Caco-2 (cell line): ENCODE measurements at places on chromosomes 5 and 9.

GRCh38 chr9:107170801-107171200, 112.3 kb upstream of the RAD23B start:
- DNase-seq = no peak

DNA sequence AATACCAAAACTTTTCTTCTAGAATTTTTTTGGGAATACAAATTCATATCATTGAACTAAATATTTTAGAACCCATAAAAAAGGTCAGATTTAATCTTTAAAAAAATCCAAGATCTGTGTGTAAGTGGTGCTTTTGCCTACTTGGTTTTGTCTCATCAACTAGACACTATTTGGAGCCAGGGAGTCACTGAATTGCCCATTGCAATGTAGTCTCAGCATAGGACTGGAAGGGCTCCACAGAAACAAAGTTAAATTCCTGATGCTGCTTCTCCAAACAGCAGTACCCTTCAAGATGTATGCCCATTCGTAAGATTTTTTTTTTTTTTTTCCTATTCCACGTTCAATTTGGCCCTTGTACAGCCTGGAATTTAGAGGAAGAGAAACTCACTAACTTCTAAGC, 208.0 kb upstream of the MPDZ start:
- no peak for DNase-seq

- no peak for DNase-seq
Measured at GRCh38 chr9:14021871-14022525, 291.9 kb downstream of the NFIB start.

GRCh38 chr5:56759521-56760216, 55.7 kb upstream of the MAP3K1 start:
- no peak for DNase-seq

DNA sequence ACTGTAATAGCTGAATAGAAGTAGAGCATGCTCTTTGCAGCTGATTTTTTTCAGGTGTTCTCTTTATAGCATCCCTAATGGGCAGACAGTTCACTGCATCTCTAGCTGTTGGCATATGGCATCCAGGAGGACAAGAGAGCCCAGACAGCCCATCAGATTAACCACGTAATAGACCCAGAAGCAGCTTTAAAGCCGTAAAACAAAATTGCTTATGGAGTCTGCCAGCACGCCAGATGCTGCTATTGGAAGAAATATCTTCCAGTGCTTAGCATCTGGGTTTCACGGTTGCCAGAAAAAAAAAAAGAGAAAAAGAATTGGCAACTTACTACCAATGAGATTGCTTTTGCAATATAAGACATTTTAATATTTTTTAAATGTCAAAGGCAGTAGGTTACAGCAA, 869.4 kb upstream of the NUDT12 start:
- no peak for DNase-seq

DNA sequence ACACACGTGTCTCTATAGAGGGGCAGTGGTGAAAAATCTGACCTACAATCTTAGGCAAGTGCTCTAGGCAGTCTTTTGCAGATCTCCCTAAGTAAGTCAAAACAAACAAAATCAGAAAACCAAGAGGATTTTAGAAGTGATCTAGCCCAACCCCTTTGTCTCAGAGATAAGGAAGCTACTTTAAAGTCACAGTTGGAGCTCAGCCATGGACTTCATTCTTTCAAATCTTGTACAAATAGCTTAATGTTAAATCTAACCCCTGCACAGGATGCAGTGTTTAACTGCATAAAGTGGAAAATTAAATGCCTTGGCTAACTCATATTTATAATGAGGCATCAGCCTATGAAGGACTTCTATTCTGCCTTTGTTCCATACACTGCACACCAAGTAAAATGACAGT, 135.1 kb upstream of the RFX3 start:
- no peak for DNase-seq

GRCh38 chr5:4199049-4199841, 603.6 kb downstream of the IRX1 start:
- DNase-seq = no peak

GRCh38 chr9:127586096-127586495, 26.0 kb upstream of the STXBP1 start:
- no peak for DNase-seq

- peak; percentile 65 for DNase-seq
Measured at GRCh38 chr5:135341016-135341666, 57.9 kb downstream of the MACROH2A1 start.

DNA sequence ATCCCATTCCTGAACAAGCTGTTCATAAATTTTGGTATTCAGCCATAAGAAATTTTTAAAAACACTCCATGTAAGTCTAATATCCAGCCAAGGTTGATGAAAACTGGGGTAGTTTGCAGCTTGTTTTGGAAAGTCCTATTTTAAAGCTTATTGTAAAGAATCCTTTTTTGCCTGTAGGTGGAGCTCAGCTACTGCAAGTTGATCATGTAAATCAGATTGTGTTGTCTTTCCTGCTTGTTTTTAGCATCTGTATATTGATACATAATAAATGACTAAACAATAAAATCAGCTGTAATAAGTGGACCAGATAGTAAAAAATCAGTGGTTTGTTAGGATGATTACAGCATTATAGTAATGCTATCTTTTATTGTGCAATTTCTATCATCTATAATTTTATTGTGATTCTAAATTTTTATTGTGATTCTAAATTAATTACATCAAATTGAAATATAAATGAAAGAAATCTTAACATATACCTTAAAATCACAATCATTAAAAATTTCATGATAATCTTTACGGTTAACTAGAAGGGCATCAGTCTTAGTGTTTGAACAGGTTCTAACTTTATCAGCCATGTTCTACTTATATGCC, 42.4 kb downstream of the CWC27 start:
- DNase-seq = peak; percentile 32

GRCh38 chr5:61344187-61344944, 12.3 kb downstream of the ZSWIM6 start:
- DNase-seq = no peak

DNA sequence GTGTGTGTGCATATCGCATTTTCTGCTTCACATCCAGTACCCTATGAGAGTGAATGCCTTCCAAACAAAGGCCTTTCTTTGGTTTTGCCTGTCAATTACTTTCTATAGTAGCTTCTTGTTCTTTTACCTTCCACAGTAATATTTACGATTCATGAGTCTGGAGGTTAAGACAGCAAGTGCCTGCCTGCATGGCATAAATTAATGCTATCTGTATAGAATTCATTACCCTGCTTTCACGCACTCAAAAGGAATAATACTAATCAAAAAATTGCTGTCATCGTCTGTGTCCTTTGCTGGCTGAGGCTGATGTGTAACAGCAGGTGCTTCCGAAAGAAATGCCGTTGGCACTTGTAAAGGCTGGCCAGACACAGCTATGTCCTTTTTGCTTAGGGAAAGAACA, 1304.4 kb upstream of the CDH6 start:
- DNase-seq = no peak

- DNase-seq = no peak
Measured at GRCh38 chr5:112923148-112923917, 1.3 kb upstream of the REEP5 start.

DNA sequence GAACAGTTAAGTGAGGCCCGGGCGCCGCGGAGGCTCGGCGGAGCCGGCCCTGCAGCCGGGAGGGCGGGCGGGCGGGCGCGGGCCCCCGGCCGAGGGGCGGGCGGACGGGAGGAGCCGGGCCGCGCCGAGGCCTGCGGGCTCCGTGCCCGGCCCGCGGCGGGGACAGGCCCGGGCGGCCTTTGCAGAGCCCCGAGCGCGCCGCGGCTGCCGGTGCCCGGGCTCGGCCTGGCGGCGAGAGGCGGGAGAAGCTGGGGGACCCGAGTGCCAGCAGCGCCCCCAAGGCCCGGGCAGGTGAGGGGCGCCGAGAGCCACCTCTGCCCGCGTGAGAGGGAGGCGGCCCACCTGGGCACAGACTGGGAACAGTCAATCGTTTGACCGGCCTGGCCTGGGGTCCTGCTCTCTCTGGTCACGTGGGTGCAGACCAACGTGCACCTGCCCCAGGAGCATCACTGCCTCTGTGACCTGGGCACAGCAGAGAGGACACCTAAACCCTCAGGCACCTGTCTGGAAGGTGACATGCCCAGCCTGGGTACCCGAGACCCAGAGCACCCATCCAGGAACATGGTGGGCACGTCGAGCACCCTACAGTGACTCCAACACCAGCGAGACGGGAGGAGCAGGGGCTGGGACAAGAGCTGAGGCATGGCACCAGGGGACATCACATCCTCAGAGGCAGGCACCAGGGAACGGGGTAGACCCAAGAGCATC, 531 bp downstream of the MVB12B start:
- peak; percentile 33 for DNase-seq

- no peak for DNase-seq
Measured at GRCh38 chr5:39137391-39137790, 63.2 kb upstream of the RICTOR start.

- no peak for DNase-seq
Measured at GRCh38 chr9:136300866-136301265, 3.0 kb downstream of the CCDC187 start.

DNA sequence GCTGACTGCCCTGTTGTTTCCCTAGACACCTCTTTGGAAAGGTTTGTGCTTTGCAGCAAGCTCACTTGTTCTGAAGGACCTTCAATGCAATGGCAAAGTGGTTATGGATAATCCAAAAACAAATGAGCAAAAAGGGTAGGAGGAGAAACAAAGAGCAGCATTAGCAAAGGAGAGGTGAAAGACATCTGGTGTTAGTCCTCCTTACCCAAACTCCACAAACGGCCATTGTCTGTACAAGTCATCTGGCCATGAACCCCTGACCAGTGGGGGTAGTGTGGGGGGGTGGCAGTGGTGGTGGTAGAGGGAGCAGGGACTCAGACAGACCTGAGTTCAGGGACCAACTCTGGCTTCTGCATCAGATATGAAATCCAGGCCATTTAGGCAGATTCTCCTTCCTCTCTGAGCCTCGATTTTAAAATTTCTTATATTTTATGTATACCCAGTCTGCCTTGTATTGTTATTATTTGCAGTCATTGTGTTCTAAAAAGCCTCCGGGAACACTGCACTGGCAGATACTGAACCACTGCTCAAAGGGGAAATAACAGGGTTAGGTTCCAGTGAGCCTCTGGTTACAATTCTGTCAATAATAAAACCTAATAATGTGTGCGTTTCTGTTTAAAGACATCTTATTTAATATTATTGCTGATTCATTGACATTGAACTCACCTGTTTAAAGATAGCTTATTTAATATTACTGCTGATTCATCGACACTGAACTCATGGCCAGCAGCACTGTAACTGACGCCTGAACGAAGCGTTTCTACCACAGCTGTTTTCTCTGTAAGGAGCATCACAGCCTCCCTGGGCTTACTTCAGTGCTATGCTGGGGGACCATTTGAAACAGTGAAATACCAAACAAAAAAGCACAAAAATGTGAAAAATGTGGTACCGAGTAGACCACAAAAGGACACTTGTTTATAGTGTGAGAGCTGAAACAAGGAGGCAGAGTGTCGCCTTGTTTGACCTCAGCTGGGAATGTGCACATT, 156.0 kb downstream of the SEC61B start:
- DNase-seq = no peak

- DNase-seq = no peak
Measured at GRCh38 chr5:102875721-102876123, 120.6 kb downstream of the PAM start.

DNA sequence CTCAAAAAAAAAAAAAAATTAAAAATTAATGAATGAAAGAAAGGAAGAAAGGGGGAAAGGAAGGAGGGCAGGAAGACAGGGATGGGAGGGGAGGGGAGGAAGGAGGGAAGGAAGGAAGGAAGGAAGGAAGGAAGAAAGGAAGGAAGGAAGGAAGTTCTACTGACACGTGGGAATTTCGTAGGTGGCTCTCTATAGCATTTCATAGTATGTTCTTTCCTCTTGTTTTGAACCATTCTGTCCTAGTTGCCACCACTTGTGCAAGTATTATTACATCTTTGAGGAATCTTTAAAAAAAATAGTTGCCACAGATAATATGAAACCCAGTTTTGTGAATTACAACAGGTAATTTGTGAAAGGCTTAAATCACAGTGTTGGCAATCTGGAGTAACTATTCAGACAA, 253.8 kb downstream of the BNC2 start:
- no peak for DNase-seq

GRCh38 chr9:5442400-5443011, 4.8 kb upstream of the PLGRKT start:
- peak; percentile 42 for DNase-seq

- no peak for DNase-seq
Measured at GRCh38 chr9:94677929-94678328, 38.6 kb upstream of the FBP1 start.

- DNase-seq = no peak
Measured at GRCh38 chr9:115601434-115601833, 483.5 kb upstream of the TNC start.

DNA sequence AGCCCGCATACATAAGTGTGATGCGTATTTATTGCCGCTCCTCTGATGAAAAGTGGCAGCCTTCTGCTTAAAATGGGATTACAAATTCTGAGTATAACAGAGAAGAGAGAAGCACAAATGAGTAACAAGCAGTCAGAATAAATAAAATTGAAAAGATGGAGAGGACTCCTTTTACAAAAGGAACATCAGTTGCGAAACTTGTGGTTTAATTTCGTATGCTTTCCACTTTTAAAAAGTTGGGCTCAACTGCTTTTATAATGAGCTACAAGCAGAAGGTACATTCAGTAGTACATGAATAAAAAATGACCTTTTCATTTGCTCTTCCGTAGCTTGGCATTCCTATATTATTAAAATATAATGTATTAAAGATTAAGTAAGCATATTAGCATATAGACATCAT, 320.0 kb downstream of the FBXL17 start:
- no peak for DNase-seq

- peak; percentile 89 for DNase-seq
Measured at GRCh38 chr9:126915281-126915816, 767 bp downstream of the RALGPS1 start.

DNA sequence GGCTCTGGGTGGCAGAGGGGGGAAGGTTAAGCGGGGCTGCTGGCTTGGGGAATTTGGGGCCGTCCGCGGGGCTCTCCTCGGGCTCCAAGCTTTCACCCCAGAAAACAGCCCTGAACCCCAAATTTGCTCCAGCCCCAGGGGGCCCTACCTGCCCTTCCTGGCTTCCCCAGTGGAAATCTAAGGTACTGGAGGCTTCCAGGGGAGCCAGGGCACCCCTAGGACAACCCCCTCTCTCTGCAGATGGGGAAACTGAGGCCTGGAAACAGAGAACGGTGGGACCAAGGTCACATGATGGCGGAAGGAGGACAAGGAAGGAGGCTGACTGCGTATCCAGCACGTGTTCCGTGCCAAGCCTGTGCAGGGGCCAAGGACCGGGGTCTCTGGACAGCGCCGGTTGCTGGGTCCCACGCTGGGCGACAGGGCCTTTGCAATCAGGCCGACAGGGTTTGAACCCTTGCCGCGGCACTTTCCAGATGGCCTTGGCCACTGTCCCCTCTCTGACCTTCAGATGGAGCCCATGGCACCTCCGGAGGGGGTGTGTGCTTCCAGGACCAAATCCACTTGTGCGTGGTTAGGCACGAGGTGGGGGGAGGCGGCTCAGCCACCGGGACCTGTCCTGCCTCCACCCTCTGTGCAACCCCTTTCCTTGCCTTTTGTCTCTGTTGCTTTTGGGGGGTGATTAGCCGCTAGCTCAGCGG, 183.1 kb downstream of the C9orf50 start:
- no peak for DNase-seq

GRCh38 chr5:93602241-93603077, 19.4 kb downstream of the NR2F1 start:
- DNase-seq = no peak
